ENCODE measurements at places on chromosomes 6 and 20.

DNA sequence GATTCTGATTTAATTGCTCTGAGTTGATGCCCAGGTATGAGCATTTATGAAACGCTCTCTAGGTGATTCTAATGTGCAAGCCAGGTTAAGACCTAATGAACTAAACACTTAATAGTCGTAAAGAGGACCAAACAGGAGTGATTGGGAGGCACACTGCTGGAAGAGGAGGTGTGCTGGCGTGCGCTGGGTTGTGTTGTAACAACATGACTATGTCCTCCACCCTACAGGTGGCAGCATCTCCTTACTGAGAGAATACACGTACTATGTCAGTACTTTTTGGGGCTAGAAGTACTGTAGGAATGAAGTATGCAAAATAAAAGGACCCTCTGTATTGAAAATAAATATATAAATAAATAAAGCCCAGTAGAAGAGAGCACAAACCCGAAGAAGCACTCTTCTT lies 11.9 kb downstream of the C6orf89 start:
- peak; percentile 24 for DNase-seq

GRCh38 chr6:114404339-114404955 lies 61.6 kb upstream of the HS3ST5 start:
- no peak for DNase-seq

GRCh38 chr20:12763406-12763805 lies 245.4 kb upstream of the SPTLC3 start:
- no peak for DNase-seq

GRCh38 chr6:129753422-129753821 lies 43.4 kb upstream of the ARHGAP18 start:
- peak; percentile 73 for DNase-seq

DNA sequence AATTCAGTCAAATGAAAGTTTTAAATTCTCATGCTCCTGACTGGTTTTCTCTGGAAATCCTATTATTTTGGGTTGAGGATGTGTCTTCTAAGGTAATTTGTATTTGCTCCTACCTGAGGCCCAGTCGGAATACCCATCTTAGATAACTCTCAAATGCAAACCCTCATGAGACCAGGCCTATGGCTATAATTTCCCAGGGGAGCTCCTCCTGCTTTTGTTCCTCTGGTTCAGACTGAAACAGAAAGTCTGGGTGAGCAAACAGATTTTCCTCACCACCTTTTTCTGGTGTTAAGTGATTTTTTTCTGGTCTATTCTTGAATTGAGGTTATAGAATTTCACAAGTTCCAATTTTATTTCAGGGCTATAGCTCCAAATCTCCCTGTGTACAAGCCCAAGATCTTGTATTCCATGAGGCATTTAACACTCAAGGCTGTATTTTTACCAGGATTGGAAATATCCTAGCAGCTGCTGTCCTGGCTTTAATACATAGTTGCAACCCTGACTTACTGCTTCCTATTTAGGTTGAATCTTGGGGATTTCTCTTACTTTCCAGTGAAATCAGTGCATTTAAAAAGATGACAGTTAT lies 169.1 kb upstream of the PTCHD4 start:
- DNase-seq = no peak

DNA sequence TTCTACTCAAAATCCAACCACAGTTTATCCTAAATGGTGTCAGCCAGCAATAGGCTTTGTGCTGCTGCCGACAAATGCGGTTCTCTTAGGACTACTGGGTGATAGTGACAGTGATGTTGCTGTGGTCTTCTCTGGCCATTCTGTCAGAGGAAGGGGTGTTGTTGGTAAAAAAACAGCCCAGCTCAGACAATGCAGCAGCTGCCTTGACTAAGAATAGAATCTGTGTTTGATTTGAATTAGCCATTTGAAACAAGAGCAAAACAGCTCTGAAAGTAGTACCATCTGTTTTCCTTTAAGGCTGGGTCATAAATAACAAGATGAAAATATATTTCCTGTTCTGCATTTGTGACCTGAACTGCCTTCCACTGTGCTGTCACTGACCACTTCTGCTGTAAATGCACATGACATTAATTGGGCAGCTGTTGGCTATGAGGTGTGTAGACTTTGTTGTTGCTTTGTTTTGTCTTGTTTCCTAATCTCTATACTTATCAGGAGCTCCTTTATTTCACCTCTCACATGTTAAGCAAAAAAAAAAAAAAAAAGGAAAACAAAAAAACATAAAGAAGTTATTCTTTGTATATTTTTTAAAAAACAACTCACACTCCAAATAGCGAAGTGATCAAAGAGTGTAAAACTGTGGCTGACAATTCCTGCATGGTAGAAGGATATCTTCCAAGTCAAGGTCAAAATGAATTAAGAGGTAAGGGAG lies 497.8 kb upstream of the ARID1B start:
- no peak for DNase-seq

DNA sequence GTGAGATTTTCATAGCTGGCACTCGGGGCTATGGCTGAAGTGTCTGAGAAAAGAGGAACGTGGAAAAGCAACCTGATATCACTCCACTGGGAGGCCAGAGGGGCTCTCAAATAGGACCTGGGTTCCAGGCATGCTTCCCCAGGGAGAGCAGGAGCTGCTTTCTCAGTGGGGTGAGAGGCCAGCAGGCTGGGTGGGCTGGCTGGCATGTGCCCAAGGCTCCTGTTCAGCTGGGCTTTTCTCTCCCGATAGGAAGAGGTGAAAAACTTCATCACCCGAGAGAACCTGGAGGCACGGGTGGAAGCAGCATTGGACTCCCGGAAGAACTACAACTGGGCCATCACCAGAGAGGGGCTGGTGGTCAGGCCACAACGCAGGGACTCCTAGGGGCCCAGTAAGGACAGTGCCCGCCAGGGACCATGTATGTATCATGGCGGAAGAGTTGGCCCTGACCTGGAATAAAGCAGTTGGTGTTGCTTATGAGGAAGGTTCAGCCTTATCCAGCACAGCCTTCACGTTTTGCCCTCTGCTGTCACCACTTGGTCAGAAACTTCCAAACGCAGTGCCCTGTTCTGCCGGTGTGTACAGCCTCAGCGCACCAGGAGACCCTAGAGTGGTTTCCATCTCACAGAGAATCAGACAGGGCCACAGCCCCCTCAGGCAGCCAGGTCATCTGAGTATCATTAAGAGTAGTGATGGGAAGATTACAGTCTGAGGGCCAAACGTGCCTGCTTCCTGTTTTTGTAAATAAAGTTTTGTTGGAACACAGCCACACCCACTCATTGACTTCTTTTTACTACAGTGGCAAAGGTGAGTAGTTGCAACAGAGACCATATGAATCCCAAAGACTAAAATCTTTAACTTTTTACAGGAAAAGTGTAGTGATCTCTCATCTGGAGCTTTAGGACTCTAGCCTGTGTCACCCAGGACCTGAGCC lies 1.9 kb downstream of the MRPS26 start:
- DNase-seq = peak; percentile 40

DNA sequence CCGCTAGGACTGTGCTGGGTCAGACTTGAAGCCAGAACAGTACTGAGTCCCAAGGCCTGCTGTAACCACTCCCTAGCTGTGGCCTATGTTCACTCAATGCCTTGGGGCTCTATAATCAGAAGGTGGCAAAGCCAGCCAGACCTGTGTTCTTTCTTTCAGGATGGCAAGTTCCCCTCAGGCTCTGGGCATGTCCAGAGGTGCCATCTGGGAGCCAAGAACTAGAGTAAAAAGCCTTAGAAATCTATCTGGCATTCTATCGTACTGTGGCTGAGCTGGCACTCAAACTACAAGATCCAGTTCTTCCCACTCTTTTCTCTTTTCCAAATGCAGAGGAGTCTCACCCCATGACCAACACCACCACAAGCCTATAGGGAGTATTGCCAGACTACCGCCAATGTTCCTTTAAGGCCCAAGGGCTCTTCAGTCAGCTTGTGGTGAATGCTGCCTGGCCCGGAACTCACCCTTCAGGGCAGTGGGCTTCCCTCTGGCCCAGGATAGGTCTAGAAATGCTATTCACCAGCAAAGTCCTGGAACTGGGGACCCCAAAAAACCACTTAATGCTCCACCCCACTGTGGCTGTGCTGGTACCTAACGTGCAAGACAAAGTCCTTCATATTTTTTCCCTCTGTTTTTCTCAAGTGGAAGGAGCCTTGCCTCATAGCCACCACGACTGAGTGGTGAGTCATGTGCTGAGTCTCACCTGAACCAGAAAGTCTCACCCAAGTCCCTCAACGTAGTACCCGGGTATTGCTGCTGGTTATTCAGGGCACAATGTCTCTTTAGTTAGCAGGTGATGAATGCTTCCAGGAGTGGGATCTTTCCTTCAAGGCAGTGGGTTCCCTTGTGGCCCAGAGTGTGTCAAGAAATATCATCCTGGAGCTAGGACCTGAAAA lies 8.6 kb upstream of the SIRPB2 start:
- no peak for DNase-seq

- DNase-seq = peak; percentile 72
Observed at GRCh38 chr6:130981409-130981808, 81.6 kb downstream of the EPB41L2 start.

DNA sequence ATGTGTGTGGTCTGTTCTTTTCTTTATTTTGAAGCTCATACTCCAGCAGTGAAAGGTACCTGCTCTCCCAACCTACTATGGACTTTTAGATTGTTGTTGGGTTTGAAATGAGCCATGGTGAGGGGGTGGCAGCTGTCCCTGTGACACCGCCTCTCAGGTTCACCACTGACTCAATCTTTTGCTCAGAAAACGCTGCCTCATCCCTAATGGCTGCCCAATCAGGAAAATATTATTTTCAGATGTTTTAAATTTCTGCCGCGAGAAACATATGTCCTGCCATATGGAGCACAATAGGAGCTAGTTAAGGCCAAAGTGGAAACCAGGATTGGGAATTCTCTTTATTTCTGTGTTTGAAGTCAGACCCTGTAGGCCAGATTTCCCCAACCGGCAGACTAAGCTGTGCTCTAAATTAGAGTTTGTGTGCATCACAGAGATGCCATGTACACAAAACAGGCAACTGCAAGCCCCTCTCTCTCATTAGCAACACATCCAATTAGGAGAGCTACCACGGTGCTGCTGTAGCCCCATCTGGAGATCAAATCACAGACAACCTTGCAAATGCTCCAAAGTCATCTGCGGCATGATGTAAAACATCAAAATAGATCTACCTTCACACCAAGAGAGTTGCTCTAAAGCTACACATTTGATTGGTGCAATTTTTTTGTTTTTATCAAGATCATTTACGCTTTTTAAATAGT lies 144.1 kb upstream of the BACH2 start:
- DNase-seq = no peak

DNA sequence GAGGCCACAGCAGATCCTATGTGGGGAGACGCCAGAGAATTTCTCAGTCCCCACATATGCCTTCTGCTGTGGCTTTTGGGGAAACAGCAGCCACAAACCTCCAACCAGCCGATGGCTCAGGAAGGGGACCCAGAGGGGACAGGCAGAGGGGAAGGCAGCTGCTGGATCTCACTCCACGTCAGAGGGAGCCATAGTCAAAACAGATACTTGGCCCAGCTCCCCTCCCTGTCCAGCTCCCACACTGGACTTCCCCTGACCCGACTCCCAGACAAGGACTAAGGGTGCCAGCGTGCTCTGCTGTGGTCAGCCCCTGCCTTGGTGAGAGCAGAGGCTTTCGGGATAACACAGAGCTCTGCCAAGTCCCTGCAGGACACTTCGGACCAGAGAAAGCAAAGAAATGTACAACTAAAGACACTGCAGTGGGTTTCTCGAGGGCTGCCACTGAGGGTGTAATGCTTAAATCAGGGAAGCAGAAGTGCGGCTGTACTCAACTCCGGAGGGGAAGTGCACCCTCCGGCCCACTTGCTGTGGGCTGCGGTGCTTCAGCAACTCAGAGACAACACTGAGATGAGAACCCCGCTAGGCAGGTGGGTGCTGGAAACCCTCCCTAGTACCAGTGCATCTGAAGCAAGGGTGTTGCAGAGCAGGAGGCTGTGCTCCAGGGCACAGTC lies 47.2 kb downstream of the RRBP1 start:
- DNase-seq = no peak

- DNase-seq = no peak
Observed at GRCh38 chr6:38153798-38154345, 334.3 kb downstream of the ZFAND3 start.

GRCh38 chr20:25206548-25206947 lies 11.0 kb downstream of the ENTPD6 start:
- DNase-seq = no peak

DNA sequence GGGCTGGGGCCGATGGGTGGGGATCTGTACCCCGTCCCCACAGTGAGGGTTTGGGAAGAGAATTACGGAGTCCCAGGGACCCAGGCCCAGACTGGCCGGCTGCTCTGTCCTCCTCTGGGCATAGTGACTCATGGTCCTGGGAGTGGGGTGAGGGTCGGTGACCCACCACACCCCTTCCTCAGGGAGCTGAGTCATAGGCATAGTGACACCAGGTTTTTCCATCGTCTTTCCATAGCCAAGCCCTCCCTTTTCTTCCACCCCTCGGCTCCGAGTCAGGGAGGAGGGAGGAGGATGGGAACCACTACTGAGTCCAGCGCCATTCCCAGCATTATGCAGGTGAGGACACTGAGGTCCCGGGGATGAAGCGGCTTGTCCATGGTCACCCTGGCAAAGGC lies 8.9 kb downstream of the CYP21A2 start:
- no peak for DNase-seq

DNA sequence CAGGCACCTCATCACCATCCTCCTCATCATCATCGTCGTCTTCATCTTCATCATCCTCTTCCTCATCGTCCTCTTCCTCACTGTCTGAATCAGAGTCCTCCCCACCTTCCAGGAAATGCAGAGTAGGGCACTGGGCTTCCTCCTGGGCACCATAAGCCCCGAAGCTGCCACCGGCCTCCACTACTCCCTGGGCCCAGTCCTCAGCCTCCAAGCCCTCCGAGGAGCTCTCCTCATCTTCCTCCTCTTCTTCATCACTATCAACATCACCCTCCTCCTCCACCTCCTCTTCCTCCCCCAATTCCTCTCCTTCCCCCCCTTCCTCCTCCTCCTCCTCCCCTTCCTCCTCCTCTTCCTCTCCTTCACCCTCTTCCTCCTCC lies 1.7 kb downstream of the CENPB start:
- no peak for DNase-seq

DNA sequence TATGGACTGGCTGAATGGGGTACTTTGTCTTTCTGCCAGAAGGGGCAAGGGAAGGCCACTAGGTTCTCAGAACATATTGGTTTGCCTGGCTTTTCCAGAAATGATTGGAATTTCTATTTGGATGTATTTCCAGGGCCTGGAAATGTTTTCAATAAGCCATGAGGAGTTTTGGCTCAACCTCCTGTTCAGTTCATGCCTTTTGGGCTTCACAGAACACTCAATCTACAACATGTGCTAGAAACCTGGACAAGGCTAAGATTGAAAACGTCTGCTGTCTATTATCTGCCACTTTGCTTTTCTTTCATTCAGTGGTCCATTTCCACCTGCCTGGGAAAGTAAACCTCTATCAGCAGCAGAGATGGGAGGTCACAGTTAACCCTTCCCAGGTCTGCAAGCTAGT lies 793.4 kb downstream of the TENT5A start:
- DNase-seq = no peak

Measured in OCI-M1 (cell line).